Fibroblast of skin of scalp (primary cell): ENCODE measurements at places on chromosomes 7 and 10.
A peak's percentile ranks its signal among the peaks of the same experiment; 100 is the strongest.

DNA sequence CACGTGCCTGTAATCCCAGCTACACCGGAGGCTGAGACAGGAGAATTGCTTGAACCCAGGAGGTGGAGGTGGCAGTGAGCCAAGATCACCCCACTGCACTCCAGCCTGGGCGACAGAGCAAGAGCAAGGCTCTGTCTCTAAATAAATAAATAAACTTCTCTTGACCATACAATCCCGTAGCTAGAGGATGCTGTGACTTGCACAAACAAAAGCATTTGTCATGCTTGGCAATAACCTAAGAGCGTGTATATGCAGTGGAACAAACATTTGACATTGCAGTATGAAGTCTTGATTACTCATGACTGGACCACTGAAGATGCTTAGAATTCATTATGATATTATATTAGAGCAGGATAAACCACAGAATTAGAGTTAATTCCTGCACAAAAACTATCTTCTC is 1.4 kb upstream of the C7orf57 start:
- DNase-seq: no peak

DNA sequence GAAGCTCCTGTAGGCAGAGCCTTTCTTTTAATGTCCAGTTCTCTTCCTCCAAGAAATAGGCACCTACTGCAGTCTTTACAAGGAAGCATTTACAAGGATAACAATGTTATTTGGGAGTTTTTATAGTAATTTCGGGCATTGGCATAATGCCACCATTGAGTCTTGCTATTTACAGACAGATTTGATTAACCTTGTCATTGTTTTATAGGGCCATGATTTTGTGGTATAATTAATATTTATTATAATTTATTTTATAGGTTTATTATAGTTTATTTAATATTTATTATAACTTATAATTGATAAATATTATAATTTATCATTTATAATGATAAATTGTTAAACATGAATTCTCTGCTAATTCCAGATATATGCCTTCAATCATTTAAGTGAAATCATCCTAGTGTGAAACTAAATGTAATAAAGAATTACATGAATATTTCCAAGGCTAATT is 573 bp upstream of the POT1 start:
- DNase-seq: no peak

DNA sequence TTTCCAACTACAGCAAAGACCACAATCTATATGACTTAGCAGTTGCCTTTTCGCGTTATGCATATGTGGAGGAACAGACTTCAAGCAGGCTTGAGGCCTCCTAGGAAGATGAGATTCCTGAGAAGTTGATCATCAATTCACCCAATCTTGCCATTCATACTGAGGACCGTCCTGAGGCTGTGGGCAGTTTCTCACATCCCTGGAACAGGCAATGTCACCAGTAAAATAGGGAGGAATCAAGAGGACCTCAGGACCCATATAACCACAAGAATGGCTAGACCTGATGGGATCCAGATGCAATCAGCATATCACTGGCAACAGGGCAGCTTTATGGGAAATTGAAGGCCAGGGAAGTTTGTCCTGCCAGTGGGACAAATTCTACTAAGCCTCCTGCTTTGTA is 17.3 kb downstream of the KDM7A start:
- DNase-seq: peak; percentile 88

DNA sequence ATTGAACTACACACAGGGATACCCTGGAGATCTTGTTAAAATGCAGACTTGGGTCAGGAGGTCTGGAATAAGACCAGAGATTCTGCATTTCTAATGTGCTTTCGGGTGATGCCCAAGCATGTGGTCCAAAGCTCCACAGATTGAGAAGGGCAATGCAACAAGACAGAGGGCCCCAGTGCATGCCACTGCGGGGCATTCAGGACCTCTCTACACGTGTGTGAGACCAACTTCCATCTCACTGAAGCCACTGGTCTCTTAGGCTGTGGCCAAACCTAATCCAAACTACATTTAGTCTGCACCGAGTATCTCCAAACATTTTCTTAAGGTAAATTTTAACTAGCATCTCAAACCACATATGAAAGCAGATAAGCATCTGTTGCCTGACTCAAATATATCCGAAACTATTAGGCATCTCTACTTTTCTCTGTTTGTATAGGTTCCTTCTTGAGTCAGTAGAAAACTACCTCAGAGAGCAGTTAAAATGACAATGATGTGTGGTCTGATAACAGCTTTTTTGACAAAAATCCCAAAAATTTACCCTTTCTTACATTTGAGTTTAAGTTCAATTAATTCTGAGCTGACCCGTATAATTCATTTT is 107.5 kb downstream of the ELMO1 start:
- DNase-seq: no peak

DNA sequence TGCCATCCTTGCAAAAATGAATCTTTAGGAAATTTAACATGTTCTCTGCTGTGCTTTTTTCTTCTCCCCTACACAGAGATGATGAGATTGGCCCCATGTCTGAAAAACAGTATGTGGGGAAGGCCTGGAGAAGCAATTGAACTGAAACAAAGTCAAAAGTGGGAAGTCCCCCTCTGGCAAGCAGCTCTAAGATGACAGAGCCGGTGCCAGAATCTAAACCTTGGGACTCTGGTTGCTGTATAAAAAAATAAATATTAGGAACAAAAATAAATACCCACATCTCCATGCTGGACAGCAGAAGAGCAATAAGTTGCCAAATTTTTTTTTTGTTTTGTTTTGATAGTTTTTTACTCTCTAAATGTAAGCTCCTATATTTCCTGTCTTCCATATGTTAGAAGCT is 51.8 kb upstream of the TRIL start:
- no peak for DNase-seq

- DNase-seq: no peak
Observed at GRCh38 chr7:18440934-18441333, 54.6 kb upstream of the HDAC9 start.

- no peak for DNase-seq
Observed at GRCh38 chr7:107902381-107902780, 11.4 kb downstream of the DLD start.

DNA sequence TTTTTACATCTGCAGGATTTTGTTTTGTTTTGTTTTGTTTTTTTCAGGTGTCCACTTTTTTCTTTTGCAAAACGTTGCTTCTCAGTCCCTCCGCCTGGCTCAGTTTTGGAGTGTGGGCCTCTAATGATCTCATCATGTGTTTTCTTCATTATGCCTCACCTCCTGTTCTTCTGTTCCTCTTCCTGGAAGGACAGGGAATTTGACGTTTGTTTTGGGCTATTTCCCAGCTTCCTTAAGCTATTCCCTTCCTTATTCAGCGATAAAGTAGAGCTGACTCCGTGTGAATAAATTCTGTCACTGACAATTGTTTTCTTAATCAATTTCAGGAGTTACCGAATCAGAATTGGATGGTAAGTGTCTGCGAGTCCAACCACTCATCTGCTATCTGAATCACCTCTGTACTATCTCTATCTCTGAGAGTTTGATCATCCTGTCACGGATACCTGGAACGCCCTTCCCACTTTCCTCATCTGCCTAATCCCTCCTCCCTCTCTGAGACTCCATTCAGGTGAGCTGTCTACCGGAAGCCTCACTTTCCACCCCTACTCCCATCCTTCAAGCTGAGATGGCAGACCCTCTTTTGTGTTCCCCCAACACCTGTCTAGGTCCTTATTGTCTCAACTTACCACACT is 218.4 kb downstream of the GATA3 start:
- DNase-seq: no peak

DNA sequence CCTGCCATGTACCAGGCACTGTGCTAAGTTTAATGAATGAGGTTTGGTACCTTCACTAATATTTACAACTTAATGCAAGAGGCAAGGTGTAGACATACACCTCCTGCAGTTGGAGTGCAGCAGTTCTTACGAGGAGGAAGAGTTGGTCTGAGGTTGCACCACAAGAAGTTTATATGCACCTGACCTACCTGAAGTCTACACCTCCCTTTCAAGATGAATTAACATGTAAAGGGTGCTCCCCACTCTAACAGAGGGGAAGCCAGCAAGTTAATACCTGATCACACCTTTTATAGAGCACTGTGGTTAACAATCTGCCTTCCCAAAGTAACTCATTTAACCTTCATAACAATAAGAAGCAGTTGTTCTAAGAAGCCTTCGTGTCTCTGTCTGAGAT is 120.0 kb downstream of the LYZL1 start:
- no peak for DNase-seq

DNA sequence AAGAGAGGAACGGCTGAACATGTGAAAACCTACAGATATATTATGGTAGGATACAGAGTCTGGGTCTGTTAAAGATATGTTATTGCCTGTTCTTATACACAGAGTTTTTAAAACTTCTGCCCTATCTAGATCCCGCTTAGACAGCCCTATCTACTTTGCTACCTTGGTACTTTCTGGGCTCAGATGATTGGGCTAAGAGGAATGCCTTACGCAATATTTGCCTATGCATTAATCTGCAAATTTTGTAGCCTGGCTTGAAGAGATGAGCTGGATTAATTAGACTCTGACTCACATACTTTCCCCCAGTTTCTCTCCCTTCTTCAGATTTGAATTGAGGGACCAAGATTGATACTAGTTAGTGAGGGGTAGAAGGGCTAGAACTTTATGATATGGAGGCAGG is 33.6 kb upstream of the A1CF start:
- DNase-seq: peak; percentile 4

GRCh38 chr10:113199459-113199858 is 249.4 kb downstream of the TCF7L2 start:
- DNase-seq: peak; percentile 67

GRCh38 chr10:89750441-89750840 is 49.1 kb downstream of the KIF20B start:
- no peak for DNase-seq

DNA sequence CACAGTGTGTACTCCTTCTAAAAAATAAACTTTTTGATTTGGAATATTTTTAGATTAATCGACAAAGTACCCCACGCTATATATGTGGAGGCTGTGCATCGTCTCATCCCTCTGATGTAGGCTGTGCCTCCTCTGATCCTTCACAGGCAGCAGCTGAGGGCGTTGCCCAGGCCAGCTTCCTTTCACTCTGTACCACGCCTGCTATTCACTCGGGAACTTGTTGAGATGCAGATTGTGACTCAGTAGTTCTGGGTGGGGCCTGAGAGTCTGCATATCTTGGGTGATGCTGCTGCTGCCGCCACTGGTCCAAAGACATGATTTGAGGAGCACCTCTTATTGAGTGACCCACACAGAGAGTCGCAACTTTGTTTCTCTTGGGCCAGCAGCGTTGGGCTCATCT is 7.9 kb upstream of the C10orf120 start:
- DNase-seq: no peak

- DNase-seq: no peak
Observed at GRCh38 chr7:43653466-43653865, 70.6 kb downstream of the STK17A start.

DNA sequence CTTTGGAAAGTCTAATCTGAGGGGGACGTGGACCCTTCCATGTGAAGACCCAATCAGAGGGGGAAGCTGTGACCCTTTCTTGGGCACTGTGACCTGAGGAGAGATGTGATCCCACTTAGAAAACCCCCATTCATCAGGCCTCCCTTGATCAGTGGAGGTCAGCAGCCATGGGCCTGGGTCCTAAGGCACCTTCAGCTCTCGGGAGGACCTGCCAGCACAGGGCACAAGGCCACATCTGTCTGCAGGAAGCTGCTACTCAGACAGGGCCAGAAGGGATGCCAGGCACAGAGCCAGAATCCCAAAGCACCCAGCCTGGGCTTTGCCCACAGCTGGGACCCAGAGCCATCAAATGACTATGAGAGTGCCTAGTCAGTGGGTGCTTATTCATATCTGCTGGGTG is 14.7 kb upstream of the RABGEF1 start:
- no peak for DNase-seq

GRCh38 chr7:30308389-30308788 is 24.0 kb downstream of the ZNRF2 start:
- no peak for DNase-seq

DNA sequence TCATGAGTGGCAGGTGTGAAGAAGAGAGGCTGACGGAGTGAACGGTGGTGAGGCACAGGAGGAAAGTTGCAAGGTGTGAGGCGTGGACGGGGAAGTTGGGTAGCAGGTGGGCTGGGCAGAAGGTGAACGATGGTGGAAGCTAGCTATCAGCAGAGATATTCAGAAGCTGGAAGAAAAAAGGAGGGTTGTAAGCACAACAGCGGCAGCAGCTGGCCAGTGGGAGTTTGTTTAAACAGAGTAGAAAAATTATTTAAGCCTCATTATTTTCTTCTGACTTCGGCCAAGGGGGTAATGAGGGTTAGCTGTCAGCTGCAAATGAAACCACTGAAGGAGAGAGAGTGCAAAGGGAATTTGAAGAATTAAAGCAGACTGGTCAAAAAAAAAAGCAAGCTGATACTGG is 62.1 kb upstream of the PRKAR2B start:
- DNase-seq: no peak

- DNase-seq: no peak
Observed at GRCh38 chr10:37758074-37758473, 99.3 kb downstream of the ZNF248 start.

GRCh38 chr7:79520543-79520942 is 67.1 kb upstream of the MAGI2 start:
- peak; percentile 42 for DNase-seq

DNA sequence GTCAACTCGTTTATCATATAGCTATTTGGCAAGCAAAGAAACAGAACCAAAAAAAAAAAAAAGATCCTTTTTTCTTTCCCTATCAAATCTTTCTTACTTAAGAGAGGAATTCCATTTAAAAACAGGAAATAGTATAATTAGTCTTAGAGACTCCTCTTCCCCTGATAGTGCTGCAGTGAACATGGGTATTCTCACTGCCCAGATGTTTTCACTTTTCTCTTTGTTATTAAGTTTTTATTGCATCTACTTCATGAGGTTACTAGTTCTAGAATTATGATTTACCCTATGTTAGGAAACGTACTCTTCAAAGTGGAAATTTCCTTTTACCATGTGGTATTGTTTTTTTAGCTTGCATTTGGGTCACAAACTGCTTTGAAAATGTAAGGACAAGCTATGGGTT is 8.5 kb downstream of the CASP2 start:
- DNase-seq: peak; percentile 25

GRCh38 chr10:97599272-97599619 is 9.7 kb downstream of the C10orf62 start:
- DNase-seq: no peak

- DNase-seq: no peak
Observed at GRCh38 chr10:128298587-128298986, 172.4 kb upstream of the MKI67 start.

GRCh38 chr7:156173346-156173745 is 361.1 kb upstream of the SHH start:
- no peak for DNase-seq

DNA sequence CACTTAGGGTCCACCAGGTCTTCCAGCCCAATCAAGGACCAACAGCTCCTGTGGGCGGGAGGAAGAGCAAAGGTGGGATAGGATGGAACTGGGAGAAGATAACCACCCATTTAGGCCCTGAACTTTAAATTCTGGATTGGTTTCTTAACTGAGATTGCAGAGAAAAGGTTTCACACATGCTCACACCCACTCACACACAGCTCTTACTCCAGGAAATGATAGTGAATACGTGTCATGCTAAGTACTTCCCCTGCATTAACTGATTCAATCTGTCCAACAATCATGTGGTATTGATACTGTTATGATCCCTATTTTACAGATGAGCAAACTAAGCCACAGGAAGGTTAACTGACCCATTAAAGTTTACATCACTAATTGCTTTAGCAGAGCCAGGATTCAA is 4.6 kb upstream of the CYP3A4 start:
- DNase-seq: no peak
